CD8-positive, alpha-beta memory T cell (primary cell): ENCODE measurements at places on chromosomes 16 and 17. TPM values are rescaled to one million over a fixed set of nuclear protein-coding genes. Genes with fewer than 3 reads are reported as not detected.

PRAC1 gene
- total RNA-seq, result not detected

DNA sequence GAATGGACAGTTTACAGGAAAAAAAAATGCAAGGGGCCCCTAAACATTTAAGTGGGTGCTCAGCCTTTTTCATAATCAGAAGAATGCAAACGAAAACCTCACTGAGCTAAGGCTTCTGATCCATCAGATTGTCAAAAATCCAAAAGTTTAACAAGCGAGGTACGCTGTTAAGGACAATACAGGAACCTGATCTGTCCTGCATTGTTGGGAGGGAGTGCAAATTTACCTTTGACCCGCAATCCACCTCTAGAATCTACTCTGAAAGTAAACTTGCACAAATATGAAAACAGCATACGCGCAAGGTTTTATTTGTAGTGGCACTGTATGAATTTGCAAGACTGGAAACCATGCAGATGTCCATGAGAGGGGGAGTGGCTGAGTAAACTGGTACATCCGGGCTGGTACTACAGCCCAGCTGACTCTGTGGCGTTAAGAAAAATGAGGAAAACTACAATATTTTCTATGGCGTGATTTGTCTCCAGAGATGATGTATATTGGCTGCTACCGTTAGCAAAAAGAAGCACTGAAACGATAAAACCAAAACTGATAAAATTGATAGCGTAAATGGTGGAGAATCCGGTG lies 28.8 kb upstream of the ST6GALNAC1 start:
- peak overlapping the region; percentile 66 for H3K27ac ChIP-seq
- peak overlapping the region; percentile 80 for H3K4me3 ChIP-seq
- no peak for DNase-seq
- H3K36me3 ChIP-seq, result no peaks in the 10 kb centered on the region
- no peaks in the 10 kb centered on the region for H3K27me3 ChIP-seq

DNAI2 gene
- total RNA-seq, result 0.35 TPM

ZPBP2 gene
- total RNA-seq, result 0.74 TPM

- peaks cover 23% of the 10 kb centered on the region for H3K4me1 ChIP-seq
- H3K4me3 ChIP-seq, result peak overlapping the region; percentile 75
- peak overlapping the region; percentile 66 for H3K27ac ChIP-seq
- H3K27me3 ChIP-seq, result no peaks in the 10 kb centered on the region
- no peaks in the 10 kb centered on the region for H3K36me3 ChIP-seq
- no peak for DNase-seq
Observed at GRCh38 chr17:57255182-57255775, 1.0 kb upstream of the MSI2 start.

GAS2L2 gene
- 0.07 TPM for total RNA-seq

GRCh38 chr17:246851-247421 lies 65.5 kb upstream of the DOC2B start:
- no peak for DNase-seq
- H3K4me3 ChIP-seq, result no peak overlapping the region
- no peaks in the 10 kb centered on the region for H3K36me3 ChIP-seq
- H3K27ac ChIP-seq, result no peak overlapping the region
- no peaks in the 10 kb centered on the region for H3K27me3 ChIP-seq
- no peaks in the 10 kb centered on the region for H3K4me1 ChIP-seq

GRCh38 chr17:13230350-13231264 lies 212.8 kb upstream of the ELAC2 start:
- no peak overlapping the region for H3K27ac ChIP-seq
- H3K4me3 ChIP-seq, result no peak overlapping the region
- no peaks in the 10 kb centered on the region for H3K4me1 ChIP-seq
- no peaks in the 10 kb centered on the region for H3K27me3 ChIP-seq

DNA sequence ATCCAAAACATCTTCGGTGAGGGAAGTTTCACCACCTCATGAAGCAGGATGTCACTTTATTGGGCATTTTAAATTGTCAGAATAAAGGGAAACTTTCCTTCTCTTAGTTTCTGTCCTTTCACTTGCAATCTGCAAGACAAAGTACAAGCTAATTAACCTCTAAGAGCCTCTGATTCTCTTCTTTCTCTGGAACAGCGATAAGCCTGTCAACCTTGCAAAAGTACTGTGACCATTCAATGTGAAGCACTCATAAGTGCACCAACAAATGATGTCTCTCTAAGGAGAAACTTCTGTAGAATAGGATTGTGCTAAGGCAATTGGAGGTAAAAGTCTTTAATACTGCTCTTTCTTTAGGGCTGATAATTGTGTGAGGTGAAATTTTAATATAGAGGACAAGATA lies 1622.3 kb downstream of the CDH8 start:
- H3K27me3 ChIP-seq, result no peaks in the 10 kb centered on the region
- H3K4me1 ChIP-seq, result no peaks in the 10 kb centered on the region
- DNase-seq, result no peak
- H3K4me3 ChIP-seq, result no peak overlapping the region
- H3K36me3 ChIP-seq, result no peaks in the 10 kb centered on the region

GRCh38 chr16:82987767-82988166 lies 361.0 kb downstream of the CDH13 start:
- no peaks in the 10 kb centered on the region for H3K4me1 ChIP-seq
- H3K27me3 ChIP-seq, result no peaks in the 10 kb centered on the region
- H3K36me3 ChIP-seq, result no peaks in the 10 kb centered on the region
- no peak overlapping the region for H3K27ac ChIP-seq
- no peak for DNase-seq
- H3K4me3 ChIP-seq, result no peak overlapping the region
